SJCRH30 (cell line): ENCODE measurements at places on chromosomes 11 and 22. TPM values are rescaled to one million over a fixed set of nuclear protein-coding genes. Genes with fewer than 3 reads are reported as not detected.

The WT1 gene
- not detected in 2 replicates for total RNA-seq

The LINC01488 gene
- not detected in 2 replicates for total RNA-seq

The OR52I2 gene
- total RNA-seq: not detected in 2 replicates

The CDCA5 gene
- 80.6 and 87.3 TPM in 2 replicates for total RNA-seq

The THAP12 gene
- 76.4 and 88.2 TPM in 2 replicates for total RNA-seq

The MS4A6A gene
- total RNA-seq: not detected in 2 replicates

The LGR4 gene
- total RNA-seq: 40.0 and 44.2 TPM in 2 replicates

The FAU gene
- total RNA-seq: 281 and 356 TPM in 2 replicates

The FGF19 gene
- total RNA-seq: not detected in 2 replicates

The C11orf97 gene
- not detected in 2 replicates for total RNA-seq

The CLP1 gene
- total RNA-seq: 26.5 and 27.4 TPM in 2 replicates

The PRDM11 gene
- 13.1 and 14.7 TPM in 2 replicates for total RNA-seq

The GAL3ST1 gene
- not detected in 2 replicates for total RNA-seq

The OOSP4B gene
- total RNA-seq: not detected in 2 replicates

The CADM1 gene
- 6.0 TPM in 2 replicates for total RNA-seq

The GLYAT gene
- total RNA-seq: not detected in 2 replicates

The TCN1 gene
- not detected in 2 replicates for total RNA-seq

The ARRB1 gene
- 112 and 121 TPM in 2 replicates for total RNA-seq

The WEE1 gene
- total RNA-seq: 102 and 120 TPM in 2 replicates

The MYOD1 gene
- 675 and 679 TPM in 2 replicates for total RNA-seq

The OLFML1 gene
- not detected in 2 replicates for total RNA-seq

The ZP1 gene
- total RNA-seq: not detected in 2 replicates

The SAA2 gene
- total RNA-seq: not detected in 2 replicates

The PHLDB1 gene
- total RNA-seq: 19.1 and 21.6 TPM in 2 replicates

The ZC3H12C gene
- 6.0 and 6.7 TPM in 2 replicates for total RNA-seq

The IL10RA gene
- not detected in 2 replicates for total RNA-seq

The LRRC74B gene
- total RNA-seq: not detected in 2 replicates
